ENCODE measurements at places on chromosomes 12 and 14.

GRCh38 chr12:130498589-130499385 lies 161.1 kb downstream of the PIWIL1 start:
- no peak for DNase-seq

DNA sequence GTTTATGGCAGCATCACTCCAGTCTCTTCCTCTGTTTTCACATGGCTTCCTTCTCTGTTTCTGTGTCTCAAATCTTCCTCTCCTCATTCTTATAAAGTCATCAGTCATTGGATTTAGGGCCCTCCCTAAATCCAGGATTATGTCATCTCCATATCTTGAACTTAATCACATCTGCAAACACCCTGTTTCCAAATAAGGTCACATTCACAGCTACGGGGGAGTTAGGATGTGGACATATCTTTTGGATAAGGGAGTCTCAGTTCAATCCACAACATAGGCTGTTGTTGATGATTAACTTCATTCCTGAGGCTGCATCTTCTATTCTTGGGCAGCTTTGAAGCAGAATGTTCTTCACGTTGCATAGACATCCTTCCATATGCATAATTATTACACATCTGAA lies 40.3 kb upstream of the NTF3 start:
- no peak for DNase-seq

GRCh38 chr14:74836251-74836960 lies 39.5 kb downstream of the PROX2 start:
- DNase-seq, result no peak

DNA sequence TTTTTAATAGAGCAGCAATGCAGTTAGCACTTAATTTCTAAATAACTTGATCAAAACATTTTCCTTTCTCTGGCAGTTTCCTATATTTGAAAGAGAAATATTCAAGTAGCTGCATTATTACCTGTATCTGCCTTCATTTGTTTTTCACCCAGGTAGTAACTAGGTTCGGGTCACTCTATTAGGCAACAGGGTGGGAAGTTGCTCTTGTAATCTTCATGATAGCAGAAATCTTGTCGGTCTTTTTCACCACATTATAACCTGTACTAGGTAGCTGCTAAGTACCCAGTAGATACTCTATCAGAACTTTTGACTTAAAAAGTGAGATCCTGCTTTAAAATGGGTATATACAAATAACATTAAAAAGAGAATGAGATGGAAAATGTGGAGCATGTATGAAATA lies 2.4 kb upstream of the PIK3C2G start:
- DNase-seq, result no peak

All from activated effector memory CD4-positive, alpha-beta T cell treated with anti-CD3 and anti-CD28 coated beads, Interleukin-2, amount 50 U/mL, for 16 hours (primary cell).